Muscle of arm (tissue), 14 donors: ENCODE measurements at places on chromosomes 2 and 18.

GRCh38 chr2:52017646-52018235 is 985.8 kb upstream of the NRXN1 start:
- no peak for DNase-seq

DNA sequence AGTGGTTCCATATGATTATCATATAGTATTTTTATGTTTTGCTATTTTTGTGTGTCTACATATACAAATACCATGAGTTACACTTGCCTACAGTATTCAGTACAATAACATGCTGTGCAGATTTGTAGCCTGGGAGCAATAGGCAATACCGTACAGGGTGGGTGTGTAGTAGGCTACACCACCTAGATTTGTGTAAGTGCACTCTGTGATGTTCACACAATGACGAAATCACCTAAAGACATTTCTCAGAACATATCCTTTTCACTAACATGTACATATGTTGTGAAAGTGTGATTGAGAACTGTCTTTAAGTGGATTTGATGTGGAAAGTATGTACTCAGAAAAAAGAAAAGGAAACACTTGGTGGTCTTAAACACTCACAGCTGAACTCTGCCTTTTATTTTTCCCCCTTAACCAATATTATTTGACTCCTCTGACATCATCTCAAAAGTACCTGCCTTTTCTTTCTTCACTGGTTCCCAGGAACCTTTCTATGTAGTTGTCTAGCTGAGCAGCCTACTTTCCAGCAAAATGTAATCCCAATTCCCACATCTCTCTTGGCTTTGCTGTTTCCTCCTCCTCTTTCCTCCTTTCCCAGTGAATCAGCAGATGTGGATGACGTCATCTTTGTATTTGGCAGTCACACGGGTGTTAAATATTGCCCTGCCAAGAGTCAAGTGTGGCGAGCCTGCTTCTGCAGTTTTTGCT is 47.7 kb downstream of the OSBPL6 start:
- peak; percentile 96 for DNase-seq

- no peak for DNase-seq
Observed at GRCh38 chr2:128466376-128466775, 147.7 kb upstream of the HS6ST1 start.

DNA sequence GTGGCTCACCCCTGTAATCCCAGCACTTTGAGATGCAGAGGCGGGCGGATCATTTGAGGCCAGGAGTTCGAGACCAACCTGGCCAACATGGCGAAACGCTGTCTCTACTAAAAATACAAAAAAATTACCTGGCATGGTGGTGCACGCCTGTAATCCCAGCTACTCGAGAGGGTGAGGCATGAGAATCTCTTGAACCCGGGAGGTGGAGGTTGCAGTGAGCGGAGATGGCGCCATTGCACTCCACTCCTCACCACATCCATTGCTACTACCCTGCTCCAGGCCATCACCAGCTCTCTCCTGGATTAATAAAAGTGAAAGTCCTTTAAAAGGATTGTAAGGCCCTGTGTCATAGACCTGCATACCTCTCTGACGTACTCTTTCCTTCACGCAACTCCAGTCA is 1.2 kb downstream of the RMP24 start:
- no peak for DNase-seq

DNA sequence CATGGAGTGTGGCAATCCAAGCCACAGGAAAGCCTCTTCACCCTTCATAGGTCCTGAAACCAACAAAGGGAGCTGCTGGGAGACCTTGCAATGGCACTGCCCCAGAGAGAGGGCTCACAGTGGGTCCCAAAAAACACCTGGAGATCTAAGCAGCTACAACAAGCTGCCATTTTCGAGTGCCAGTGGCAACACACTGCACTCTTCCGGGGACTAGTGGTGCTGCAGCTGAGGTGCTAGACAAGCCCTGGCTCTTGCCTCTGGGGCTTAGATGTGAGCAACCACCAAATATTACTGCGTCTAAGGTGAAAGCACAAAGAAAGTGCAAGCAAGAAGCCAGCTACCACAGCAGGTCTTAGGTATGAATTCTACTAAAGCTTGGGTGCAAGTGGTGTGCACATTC is 192.9 kb downstream of the NOL4 start:
- DNase-seq = no peak
